Activated CD4-positive, CD25-positive, alpha-beta regulatory T cell (primary cell): ENCODE measurements at places on chromosomes 1 and 21.

DNA sequence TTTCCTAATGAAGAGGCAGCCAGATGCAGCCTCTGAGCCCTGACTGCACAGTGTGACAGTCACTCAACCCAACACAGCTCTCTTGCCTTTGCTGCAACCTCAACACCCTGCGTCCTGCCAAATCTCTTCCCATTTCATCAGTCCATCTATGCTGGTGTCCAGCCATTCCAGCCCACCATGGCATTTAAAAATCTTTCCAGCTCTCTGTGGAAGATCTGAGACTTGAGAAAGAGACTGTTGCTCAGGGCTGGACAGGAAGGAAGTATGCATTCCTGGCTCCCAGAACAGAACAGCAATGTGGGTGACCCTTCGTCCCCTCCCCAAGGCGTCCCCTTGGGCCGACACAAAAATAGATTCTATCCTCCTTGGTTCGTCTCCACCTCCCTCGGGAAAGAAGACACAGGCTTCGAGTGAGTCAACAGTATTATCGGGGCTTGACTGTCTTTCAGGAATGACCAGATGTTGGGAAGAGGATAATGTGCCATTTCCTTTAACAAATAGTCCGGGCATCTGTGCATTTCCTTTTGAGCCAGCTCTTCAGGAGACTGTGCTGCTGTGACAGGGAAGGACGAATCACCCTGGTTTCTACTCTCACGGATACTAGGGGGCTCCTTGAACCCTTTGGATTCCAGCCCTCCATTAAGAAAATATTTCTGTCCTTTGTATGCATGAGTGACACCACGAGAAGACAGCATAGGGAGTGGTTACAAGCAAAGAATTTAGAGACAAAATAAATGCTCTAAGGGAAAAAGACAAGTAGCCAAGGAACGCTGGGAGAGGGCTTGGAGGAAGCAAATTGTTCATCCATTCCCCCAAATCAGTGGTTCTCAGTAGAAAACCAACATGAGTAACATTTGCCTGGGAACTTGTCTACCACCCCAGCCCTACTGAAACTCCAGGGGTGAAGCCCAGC is 111.4 kb upstream of the CDC42BPA start:
- DNase-seq: no peak

GRCh38 chr1:102699524-102699923 is 408.8 kb downstream of the COL11A1 start:
- no peak for DNase-seq

DNA sequence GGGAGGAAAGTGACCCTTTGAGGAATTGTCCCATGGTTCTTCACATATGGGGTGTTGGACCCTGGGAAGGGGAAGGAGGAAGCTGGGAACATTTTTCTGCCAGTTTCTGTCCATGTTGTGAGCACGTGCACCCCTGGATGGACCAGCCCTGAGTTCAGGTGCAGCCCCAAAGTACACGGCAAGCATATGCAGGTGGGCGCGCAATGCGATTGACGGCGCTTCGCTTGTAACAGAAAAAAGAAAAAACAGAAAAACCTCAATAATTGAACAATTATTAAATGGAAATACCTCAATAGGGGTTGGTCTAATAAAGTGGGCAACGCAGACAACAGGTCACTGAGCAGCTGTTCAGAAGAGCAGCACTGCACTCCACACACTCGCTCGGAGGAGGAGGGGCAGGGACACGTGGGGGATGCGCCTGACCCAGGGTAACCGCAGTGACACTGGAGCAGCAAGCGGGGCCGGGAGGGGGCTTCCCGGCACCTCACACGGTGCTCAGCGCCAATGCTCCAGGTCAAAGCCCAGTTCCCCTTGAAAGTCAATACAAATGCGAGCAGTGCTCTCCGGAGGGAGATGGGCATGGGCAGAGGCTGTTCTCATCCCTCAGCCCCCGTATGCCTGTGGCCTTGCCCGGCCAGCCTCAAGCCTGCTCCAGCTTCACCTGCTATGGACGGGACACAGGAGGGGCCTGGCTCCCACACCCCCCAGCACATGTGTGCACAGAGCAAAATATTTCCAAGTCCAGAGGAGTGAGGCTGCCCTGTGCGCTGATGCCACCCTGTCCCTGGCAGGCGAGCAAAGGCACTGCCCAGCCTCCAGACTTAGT is 6.6 kb upstream of the ACTRT2 start:
- DNase-seq: no peak

- no peak for DNase-seq
Measured at GRCh38 chr1:53586765-53587164, 127.6 kb downstream of the DMRTB1 start.

DNA sequence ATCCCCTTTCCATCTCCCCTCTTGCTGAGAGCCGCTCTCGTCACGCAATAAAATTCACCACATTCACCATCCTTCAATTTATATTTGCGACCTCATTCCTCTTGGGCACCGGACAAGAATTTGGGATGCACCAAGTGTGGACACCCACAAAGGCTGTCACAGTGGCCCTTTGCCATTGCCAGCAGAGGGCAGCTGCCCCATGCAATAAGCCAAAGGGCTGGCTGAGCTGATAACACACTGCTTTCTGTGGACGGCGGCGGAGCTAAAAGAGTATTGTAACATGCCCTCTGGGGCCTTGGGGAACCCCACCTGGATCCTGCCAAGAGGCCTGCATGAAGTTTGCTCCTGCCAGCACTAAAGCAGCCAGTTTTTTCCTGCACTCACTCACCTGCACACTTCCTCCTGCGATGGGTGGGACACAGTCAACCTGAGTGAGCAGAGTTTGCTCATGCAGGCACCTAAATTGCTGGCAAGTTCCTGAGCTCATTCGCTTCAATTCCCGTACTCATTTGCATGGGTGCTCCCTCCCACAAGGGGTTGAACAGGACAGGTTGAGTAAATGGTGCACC is 792.3 kb upstream of the ADAMTS5 start:
- DNase-seq: no peak

GRCh38 chr1:67787746-67788145 is 45.5 kb downstream of the GNG12 start:
- no peak for DNase-seq

DNA sequence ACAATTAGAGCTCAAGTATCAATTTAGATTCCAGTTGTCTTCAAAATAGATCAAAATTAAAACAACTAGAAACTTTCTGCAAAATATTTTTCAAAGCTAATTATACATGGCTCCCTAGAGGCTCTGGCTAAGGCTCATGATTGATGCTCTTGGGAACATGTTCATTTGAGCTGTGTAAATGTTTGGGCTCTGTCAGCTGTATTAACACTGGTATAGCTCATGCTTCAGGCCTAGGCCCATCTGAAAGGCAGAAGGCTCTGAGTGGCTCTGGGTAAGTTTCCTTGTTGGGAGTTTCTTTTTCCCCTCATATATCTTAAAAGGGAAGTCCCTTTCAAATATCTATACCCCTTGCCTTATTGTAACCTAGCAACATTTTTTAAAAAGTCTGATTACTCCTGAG is 81.3 kb downstream of the UROD start:
- no peak for DNase-seq

GRCh38 chr1:57142999-57143398 is 177.2 kb upstream of the C8B start:
- DNase-seq: no peak

- peak; percentile 25 for DNase-seq
Measured at GRCh38 chr1:152034654-152035538, 1.9 kb downstream of the S100A11 start.

GRCh38 chr1:246161626-246162025 is 345.5 kb downstream of the SMYD3 start:
- DNase-seq: no peak

DNA sequence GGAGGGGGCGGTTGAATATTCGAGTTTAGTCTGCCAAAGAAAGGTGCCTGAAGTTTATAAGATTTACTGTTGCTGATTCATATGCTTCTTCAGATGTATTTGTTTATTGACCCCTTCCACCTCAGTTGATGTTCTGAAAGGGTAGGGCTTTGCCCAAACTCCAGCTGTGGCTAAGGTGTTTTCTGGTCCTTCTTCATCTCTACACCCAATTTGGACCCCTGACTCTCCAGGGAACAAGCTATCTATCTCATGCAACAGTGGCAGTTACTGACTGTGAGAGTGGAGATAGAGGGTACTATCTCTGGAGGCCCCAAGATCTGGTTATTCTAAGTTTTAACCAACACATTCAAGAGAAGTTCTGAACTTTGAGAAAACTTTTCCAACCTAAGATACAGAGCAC is 12.6 kb upstream of the ALG14 start:
- no peak for DNase-seq

GRCh38 chr1:22702296-22703085 is 8.1 kb upstream of the EPHB2 start:
- no peak for DNase-seq

- DNase-seq: no peak
Measured at GRCh38 chr1:1542766-1543705, 2.6 kb upstream of the TMEM240 start.

DNA sequence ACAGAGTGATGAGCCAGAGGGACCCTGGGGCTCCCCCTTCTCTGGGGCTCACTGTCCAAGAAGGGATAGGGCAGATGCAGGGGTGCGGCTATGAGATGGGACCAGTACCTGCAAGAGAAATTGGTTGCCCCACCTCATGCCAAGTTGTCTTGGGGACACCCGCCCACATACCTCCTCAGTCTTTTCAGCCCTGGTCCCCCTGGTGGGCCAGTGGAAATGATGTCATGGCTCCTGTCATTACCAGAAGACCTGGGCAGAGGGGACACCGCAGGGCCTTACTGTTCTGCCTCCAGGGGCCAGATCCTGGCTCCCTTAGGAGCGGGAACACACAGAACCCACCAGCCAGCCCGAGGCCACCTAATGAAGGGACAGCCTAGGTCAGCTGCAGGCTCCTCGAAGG is 63.2 kb downstream of the CDK18 start:
- DNase-seq: no peak

- DNase-seq: no peak
Measured at GRCh38 chr21:36337099-36337509, 17.1 kb downstream of the MORC3 start.

DNA sequence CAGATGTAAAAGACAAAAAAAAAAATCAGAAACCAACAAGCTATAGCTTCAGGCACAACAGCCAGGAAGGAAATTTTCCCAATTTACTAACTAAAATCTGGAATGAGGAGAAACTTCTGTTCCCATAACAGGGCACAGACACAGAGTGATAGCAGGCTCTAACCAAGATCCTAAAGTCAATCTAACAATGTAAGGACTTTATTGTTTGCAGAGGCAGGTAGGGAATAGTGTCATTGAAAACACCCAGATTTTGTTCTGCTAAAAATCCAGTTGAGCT is 166.6 kb upstream of the ATP1B1 start:
- DNase-seq: no peak

DNA sequence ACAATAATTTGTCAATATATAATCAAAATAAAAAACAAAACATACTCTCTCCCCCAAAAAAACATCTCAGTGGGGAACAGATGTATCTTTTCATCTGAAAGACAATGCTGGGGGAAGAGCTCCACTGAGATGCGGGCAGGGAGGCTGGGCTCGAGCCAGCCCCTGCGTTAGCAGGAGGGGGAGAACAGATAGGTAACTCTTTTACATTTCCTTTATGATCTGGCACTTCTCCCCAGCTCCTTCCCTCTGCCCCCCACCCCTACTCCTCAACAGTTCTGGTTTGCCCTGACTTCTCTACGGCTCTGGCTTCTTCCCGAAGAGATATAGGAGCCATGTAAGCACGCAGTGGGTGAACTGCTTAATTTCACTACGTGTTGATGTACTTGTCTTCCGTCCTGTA is 12.4 kb downstream of the LEPR start:
- no peak for DNase-seq

GRCh38 chr1:7588457-7588827 is 182.7 kb upstream of the VAMP3 start:
- no peak for DNase-seq

DNA sequence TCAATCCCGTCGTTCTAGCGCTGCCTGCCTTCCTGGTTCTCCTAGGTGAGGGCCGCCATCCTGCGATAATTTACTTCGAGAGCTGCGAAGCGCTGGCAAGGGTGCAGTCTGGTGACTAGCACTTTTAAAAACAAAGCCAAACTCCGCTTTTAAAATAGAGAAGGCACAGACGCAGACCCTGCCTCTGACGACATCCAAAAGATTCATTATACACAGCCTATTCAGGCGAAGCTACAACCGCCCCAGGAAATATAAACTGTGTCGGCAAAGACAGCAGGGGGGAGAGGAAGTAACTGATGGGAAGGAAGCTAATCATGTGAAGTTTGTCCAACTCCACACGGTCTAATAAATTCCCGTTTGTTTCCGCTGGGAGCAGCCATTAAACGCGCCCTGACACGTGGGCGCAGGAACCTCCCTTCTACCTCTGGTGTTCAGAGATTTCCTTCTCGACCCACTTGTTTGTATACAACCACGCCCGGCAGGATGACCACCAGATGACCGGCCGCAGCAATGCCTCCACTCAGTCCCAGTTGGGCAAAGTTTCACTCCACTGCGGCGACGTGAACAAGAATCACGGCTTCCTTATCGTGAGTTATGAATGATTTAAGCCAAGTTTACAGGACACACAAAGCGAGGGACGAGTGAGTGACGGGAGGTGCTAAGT is 1.3 kb downstream of the GNG12 start:
- DNase-seq: no peak

- DNase-seq: no peak
Measured at GRCh38 chr1:61368366-61368765, 286.0 kb downstream of the NFIA start.

DNA sequence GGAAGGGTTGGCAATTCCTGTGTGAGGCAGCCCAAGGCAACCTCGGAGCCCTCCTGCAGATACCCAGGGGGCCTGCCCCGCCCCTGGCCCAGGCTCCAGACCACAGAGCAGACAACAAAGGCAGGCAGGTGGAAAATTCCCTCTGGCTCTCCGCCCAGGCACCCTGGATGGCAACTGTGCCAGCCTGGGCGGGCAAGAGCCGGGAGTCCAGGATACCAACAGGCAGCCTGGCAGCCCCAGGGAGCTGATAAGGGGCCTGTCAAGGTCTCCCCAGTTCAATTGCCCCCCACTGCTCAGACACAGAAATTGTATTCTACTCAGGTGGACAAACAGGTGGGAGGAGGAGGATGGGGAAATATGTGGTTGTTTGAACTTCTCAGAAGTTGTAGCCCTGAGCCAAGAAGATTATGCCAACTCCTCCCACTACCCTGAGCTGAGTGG is 15.4 kb upstream of the GPR37L1 start:
- no peak for DNase-seq

DNA sequence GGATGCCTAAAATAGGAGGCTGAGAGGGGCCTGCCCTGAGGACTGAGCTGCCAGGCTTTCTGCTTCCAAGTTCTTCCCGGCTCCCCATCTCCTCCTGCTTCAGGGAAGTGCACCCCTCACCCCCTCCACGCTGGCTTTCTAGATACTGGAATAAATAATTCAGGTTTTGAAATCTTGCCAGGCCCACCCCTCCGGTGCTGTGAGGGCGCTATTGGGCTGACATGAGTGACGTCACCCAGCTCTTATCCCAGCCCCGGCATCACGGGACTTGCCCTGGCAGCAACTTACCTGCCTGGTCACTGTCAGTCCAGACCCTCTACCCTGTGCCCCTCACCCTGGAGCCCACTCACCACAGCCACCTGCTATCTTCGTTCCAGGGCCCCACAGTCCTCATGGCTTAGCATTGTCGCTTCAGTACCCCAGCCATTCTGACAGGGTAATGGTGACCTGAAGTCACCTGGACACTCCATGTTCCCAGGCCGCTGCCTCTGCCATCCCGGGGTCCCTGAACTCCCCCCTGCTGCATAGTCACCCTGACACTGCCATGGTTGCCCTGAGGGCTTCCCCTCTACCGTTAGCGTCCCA is 819 bp upstream of the GPR3 start:
- no peak for DNase-seq
